CD14-positive monocyte (primary cell): ENCODE measurements at places on chromosomes 2 and 18. TPM values are rescaled to one million over a fixed set of nuclear protein-coding genes. Genes with fewer than 3 reads are reported as not detected.

VWA3B gene
- polyA plus RNA-seq, result not detected

RGPD8 gene
- polyA plus RNA-seq, result 1.2 TPM

DNA sequence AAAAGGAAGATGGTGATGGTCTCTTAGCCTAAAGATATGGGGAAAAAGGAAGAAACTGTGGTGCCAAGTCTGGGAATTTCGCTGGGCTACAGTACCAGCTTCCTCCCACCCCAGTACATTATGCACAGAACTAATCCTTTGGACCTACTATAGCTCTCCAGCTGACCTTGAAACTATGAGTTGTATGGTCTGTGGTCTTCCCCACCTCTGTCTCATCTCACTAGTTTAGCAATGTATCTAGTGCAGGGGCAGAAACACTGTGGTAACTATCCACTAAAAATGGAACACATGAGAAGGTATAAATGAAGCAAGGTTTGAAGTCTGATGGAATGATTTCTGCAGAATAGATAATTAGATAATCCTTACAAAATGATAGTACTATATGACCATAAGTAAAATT lies 190.4 kb upstream of the CCDC150 start:
- no peak for DNase-seq
- H3K4me1 ChIP-seq, result no peaks in the 10 kb centered on the region

DNA sequence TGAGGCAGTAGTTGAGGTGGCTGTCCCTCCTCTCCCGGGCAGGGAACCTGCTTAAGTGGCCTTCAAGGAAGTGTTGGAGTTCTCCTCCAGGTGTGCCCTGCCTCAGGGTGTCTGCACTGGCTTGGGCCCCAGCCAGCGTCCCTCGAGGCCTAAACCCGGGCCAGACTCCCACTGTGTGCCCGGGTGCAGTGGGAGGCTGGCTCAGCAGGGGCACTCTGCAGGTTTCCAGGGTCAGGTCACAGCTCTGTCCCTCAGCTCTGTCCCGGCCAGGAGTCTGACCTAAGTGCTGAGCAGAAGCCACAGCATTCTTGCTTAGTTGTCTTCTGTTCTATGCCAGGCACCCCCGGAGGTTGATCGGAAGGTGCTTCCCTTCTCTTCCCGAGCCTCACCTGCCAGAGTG lies 69.0 kb upstream of the OTOS start:
- H3K36me3 ChIP-seq, result no peaks in the 10 kb centered on the region
- no peak overlapping the region for H3K4me3 ChIP-seq
- H3K4me1 ChIP-seq, result no peaks in the 10 kb centered on the region

GRCh38 chr18:46567196-46567595 lies 89.8 kb downstream of the LOXHD1 start:
- peaks cover 78% of the 10 kb centered on the region for H3K36me3 ChIP-seq
- no peaks in the 10 kb centered on the region for H3K4me1 ChIP-seq
- H3K27ac ChIP-seq, result no peak overlapping the region
- DNase-seq, result no peak
- no peak overlapping the region for H3K4me3 ChIP-seq

GRCh38 chr2:62382122-62382521 lies 123.9 kb downstream of the TMEM17 start:
- no peak overlapping the region for H3K27ac ChIP-seq
- H3K4me1 ChIP-seq, result no peaks in the 10 kb centered on the region
- H3K4me3 ChIP-seq, result no peak overlapping the region
- H3K36me3 ChIP-seq, result no peaks in the 10 kb centered on the region

GRCh38 chr2:95669441-95669991 lies 77.7 kb downstream of the TRIM43 start:
- H3K27me3 ChIP-seq, result no peaks in the 10 kb centered on the region
- H3K27ac ChIP-seq, result no peak overlapping the region
- no peaks in the 10 kb centered on the region for H3K36me3 ChIP-seq
- DNase-seq, result no peak
- H3K4me3 ChIP-seq, result no peak overlapping the region
